ENCODE measurements at places on chromosomes 4 and X.

GRCh38 chr4:14539246-14539645 is 463.0 kb upstream of the CPEB2 start:
- no peak for DNase-seq

DNA sequence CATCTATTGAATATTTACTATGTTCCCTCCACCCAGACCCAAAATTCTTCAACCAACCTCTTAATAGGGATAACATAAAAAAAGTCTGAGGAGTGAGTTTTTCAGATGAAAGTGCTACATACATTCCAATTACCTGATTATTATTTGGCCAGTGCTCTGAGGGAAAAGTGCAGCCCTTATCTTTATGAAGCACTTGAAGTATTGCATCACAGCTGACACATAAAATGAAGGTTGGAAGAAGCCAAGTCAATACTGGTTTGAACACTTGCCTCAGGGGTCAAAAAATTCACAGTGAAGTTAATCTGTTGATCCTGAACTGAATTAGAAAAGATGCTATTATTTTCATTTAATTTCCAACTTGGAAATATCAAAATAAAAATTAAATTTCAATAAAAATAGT is 498.9 kb downstream of the INPP4B start:
- no peak for DNase-seq

DNA sequence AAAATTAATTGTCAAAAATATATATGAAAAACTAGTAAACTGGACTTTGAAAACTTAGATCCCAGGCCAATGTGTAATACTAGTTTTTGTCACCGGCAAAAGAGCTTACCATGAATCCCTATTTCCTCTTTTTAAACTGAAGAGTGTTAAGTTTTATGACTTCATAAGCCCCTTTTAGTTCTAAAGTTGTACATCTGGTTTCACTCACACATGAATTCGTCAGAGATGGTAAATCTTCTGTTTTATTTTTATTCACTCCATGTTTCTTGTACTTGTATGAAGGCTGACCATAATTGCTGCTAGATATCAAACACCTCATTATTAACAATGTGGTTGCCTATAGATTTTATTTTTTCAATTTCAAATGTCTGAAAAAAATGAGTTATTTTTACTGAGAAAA is 827.9 kb downstream of the PCDH7 start:
- no peak for DNase-seq

- DNase-seq = peak; percentile 0
Measured at GRCh38 chrX:127030016-127030748, 210.7 kb downstream of the PRR32 start.

DNA sequence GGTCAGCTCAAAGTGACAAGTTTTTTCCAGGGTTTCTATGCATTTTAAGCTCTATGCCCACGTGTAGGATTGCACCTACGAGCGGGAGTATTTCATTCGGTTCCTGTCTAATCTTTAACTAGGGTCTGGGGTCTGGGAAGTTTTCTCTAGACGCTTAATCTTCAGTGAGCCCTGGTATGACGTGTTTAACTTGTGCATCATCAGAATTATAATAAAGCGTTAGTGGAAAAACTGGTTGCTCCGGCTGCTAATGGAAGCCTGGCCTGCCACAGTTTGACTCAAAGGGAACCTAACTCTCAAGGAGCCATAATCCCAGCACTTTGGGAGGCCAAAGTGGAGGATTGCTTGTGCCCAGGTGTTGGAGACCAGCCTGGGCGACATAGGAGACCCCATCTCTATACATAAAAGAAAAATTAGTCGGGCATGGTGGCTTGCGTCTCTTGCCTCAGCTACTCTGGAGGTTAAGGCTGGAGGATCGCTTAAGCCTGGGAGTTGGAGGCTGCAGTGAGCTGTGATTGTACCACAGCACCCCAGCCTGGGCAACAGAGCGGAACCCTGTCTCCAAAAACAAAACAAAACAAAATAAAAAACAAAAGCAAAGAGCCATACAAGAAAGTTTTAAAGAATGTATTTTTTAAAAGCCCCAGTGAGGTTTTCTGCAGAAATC is 30.2 kb downstream of the ARSD start:
- DNase-seq = no peak

GRCh38 chrX:41384051-41384705 is 50.2 kb downstream of the DDX3X start:
- DNase-seq = no peak

GRCh38 chrX:78375894-78376293 is 48.5 kb upstream of the CYSLTR1 start:
- DNase-seq = no peak

GRCh38 chr4:89108091-89108490 is 3.2 kb upstream of the TIGD2 start:
- peak; percentile 12 for DNase-seq

- no peak for DNase-seq
Measured at GRCh38 chr4:41012293-41012692, 202.0 kb downstream of the APBB2 start.

- no peak for DNase-seq
Measured at GRCh38 chrX:126064901-126065541, 101.1 kb downstream of the DCAF12L2 start.

- no peak for DNase-seq
Measured at GRCh38 chr4:78468272-78468671, 83.3 kb upstream of the ANXA3 start.

GRCh38 chr4:186027405-186027804 is 41.6 kb upstream of the TLR3 start:
- DNase-seq = no peak
